ENCODE measurements at places on chromosomes 4 and X. TPM values are rescaled to one million over a fixed set of nuclear protein-coding genes. Genes with fewer than 3 reads are reported as not detected.

SYP gene
- total RNA-seq = 4.9 TPM

DOCK11 gene
- total RNA-seq = 4.5 TPM

ARMCX4 gene
- 7.9 TPM for total RNA-seq

C4orf36 gene
- 0.96 TPM for total RNA-seq

SH3BGRL gene
- 74.4 TPM for total RNA-seq

PCDH11X gene
- total RNA-seq = 0.17 TPM

ABLIM2 gene
- total RNA-seq = 15.5 TPM

BTC gene
- total RNA-seq = 5.6 TPM

GRCh38 chr4:1883583-1883982, 12.4 kb downstream of the NSD2 start:
- no peak for DNase-seq

DNA sequence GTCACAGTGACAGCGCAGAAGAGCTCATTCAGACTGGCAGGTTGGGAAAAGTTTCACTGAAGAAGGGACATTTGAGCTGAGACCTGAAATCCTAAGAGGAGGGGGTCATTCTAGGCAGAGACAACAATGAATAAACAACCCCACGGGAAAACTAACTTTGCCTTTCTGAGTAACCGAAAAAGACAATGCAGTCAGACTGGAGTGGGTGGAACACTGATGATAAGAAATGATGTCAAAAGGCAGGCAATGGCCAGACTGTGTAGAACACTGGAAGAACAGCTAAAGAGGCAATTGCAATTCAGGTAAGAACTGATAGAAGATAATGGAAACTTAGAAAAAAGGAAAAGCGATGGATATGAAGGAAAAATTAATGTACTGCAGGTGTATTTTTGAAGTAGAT, 73.8 kb downstream of the CHIC2 start:
- no peak for DNase-seq

DNA sequence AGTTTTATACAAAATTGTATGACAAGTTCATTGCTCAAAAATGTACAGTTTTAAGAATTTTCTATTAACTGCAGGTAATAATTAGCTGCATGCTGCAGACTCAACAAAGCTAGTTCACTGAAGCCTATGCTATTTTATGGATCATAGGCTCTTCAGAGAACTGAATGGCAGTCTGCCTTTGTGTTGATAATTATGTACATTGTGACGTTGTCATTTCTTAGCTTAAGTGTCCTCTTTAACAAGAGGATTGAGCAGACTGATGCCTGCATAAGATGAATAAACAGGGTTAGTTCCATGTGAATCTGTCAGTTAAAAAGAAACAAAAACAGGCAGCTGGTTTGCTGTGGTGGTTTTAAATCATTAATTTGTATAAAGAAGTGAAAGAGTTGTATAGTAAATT, 131.0 kb downstream of the TET2 start:
- DNase-seq = no peak

DNA sequence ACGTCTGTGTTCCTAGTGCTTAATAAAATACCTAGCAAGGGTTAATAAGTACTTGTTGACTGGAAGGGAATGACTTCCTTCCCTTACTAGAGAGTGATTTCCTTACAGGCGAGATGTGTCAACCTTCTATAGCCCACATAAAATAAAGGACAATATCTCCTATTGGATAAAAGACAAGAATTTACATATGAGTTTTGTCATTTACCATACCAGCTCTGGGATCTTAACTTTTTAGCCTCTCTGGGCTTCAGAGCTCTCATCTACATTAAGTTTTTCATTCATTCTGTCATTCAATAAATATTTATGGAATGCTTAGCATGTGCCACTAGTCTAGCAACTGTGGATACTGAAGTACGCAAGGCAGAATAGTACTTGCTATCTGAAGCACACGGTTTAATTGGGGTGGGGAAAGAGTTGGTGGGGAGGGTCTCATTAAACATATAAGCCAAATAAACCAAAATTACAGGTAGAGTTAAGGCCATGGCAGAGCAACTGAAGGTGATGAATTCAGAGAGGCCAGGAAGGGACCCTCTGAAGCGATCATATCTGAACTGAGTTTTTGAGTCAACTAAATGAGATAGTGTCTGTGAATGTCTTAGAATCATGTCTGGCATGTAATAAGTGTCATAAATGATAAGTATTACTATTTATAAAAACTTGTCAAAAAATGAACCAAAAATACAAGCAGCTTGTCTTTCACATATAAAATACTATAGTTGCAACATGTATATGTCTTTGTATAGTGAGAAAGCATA, 91.6 kb upstream of the BMP2K start:
- no peak for DNase-seq

DNA sequence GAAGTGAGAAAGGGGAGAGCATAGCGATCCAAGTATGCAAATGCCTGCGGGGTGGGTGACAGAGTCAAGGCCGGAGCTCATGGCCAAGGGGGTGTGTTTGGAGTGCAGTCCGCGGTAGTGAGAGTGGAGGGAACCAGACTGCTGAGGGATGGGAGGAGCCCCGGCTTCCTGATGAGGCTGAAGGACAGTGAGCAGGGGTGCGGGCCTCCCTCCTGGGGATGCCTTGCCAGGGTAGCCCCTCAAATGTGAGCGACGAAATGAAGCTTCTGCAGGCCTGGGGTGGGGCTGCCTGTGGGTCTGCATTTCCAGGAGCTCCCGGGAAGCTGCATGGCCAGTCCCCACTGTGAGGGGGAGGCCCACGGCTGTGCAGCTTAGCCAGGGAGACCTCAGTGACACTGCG, 45.0 kb downstream of the PSAPL1 start:
- no peak for DNase-seq

GRCh38 chr4:42390622-42391354, 6.5 kb upstream of the SHISA3 start:
- DNase-seq = no peak

DNA sequence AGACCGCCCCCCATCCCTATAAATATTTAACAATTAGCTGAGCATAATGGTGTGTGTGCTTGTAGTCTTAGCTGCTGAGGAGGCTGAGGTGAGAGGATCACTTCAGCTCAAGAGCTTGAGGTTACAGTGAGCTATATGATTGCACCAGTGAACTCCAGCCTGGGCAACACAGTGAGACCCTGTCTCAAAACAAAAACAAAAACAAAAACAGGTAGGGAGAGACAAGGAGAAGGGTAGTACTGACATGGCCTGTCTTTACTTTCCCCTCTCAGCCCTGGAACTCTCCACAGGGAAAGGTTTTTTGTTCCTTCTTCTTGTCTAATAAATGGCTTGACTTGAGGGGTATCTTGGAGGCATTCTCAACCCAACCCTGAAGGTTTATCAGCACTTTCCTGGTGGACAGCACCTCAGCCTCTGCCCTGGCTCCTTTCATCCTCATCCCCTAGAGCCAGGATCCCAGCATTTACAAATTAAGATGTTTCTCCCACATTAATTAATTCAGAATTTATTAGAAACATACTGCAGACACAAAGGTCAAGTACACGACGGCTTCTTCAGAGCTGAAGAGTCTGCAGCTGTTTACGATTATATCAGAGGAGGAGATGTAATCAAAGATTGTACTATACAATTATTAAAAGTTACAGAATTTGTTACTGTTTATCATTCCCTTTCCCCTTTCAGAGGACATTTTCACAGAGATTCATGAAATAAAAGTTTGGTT, 131.8 kb downstream of the AFF1 start:
- DNase-seq = no peak

DNA sequence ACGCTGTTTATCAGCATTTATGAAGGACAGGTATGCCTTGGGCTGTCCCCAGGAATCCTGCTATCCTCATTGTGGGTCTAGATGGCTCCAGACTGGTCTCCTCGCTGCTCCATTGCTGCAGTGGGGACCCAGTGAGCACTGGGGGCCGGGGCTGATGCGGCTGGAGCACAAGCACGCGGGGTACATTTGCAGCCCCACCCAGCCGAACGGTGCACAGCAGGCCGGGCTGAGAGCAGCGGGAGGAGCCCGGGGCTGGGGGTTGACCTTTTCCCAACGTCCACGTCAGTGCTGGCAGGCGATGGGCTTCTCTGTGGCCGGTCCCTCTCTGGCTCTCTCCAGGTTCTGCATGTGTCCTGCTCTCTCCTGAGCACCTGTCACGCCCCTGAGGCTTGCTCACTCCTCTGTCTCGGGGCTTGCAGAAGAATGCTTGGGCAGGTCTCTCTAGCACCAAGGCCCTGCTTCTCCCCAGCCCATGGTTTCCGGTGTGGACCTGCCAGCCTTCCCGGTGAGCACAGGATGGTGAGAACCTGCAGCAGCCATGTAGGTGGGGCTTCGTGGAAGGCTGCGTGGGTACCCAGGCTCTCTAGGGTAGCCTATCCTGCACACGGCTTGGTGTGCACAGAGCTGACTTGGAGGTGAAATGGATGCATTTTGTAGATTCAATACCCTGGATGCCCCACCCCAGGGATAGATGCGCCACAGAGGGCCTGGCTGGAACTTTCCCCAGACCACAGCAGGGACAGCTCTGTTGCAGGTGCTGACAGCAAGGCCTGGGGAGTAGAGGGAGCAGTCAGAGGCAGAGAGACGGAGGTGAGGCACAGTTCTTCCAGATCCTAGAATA, 89.1 kb upstream of the ADRA2C start:
- DNase-seq = peak; percentile 19

GRCh38 chrX:132414404-132414803, 74.4 kb downstream of the MBNL3 start:
- DNase-seq = no peak

DNA sequence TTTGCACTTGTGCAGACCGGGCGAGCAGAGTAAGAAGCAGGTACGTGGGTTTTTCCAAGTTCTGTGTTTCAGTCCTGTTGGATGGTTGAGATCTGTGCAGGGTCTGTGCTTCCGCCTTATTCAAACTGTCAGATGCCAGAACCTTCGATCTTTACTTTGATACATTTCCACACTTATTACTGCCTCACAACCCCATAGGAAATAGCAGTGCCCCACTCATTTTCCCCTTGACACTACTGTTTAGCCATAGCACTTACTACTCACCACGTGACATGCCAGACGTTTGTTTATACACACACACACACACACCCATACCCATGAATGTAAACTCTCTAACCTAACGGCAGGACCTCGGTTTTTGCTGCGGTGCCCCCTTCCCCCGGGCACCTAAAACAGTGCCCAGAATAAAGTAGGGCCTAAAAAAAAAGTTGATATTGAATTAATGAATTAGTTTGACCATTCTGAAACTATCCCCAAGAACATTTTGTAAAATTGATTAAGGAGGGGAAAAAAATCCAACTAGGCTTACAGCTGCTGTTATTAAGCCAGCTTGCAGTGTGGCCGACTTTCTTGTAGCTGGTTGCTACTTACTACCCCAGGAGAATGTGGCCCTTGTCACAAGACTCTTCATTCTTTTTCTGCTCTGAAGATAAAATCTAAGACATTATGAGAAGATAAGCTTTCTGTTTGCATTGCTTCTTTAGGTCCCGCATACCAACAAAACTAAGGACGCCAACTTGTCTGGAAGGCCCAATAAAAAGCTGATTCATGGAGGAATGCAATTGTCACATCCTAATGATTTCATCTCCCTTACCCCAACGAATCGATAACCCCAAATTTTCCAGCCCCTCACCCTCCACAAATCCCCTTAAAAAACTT, 704 bp upstream of the SEPSECS start:
- no peak for DNase-seq

- DNase-seq = no peak
These were observed 39.3 kb upstream of the HPGD start for GRCh38 chr4:174561560-174561959.

GRCh38 chr4:81789158-81789557, 317.5 kb upstream of the RASGEF1B start:
- no peak for DNase-seq

DNA sequence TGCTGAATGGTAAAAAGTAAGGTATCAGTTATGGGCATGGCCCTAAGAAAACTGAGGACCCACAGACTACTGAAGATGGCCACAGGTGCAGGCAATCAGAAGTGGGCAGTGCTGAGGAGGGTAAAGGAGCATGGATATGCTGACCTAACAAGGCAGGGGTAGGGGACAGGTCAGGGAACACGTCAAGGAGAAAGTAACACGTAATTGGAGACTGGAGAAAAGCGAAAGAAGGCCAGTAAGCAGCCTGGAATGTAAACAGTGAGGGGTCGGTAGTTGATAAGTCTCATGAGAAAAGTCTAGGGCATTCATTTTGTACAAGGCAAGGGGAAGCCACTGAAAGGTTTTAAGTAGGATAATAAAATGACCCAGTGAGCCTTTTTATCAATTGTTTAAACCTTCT, 153.3 kb downstream of the PRDM5 start:
- DNase-seq = no peak

GRCh38 chr4:121726642-121727268, 30.0 kb upstream of the ANXA5 start:
- DNase-seq = peak; percentile 12

DNA sequence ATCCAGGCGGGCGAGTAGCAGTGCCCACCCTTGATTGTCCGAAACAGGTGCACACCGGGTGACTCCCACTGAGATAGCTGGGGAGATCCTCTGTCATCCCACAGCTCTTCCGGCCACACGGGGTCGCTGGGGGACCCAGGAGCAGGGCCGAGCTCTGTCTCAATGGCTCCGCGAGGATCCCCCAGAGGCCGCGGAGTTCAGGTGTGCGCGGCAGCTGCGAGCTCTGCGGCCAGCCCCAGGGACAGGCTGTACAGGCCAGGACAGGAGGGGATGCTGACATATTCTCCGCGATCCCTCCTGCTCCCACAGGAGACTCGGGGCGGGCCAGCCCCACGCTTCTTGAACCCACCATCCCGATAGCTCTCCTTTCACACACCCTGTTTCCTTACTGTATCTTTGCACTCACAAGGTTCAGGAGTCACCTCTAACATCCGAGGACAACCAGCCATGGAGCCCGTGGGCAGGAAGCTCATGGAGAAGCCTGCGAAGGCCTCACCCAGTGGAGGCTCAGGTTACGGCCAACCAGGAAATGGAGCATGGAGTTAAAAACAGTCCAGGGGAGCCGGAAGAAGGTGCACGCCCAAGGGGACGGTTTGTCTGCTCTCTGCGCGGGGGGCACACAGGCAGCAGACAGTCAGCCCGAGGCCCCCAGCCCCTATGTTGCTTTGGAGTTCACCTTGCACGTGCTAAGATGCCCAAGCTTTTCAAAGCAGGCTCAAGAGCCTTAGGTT, 77.9 kb upstream of the AMELX start:
- DNase-seq = no peak

DNA sequence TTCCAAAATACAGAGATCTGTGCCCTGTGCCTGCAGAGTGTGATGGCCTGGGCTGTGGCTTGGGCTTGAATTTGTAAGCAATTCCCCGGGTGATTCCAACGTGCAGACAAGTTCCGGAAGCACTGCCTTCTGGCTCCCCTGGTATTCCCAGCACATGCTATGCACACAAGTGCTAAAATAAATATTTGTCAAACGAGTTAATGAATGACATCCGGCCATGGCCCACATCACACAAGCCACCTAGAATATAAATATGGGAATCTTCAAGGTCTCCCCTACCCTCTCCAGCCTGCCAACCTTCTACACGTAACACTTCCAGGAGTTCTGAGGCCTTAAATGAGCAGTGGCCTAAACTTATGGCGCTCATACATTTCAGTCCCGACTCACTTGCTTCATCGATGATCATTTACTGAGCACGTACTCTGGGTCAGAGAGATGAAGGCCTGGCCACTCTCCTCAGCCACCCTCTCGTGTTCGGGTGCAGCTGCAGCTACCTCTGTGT, 21.3 kb downstream of the DCTD start:
- DNase-seq = no peak
